AG20443 (cell line): ENCODE measurements at places on chromosomes 2 and 18.

GRCh38 chr2:60100034-60100433, 453.4 kb downstream of the BCL11A start:
- no peak for DNase-seq

GRCh38 chr2:13522917-13523821, 806.4 kb downstream of the TRIB2 start:
- no peak for DNase-seq

DNA sequence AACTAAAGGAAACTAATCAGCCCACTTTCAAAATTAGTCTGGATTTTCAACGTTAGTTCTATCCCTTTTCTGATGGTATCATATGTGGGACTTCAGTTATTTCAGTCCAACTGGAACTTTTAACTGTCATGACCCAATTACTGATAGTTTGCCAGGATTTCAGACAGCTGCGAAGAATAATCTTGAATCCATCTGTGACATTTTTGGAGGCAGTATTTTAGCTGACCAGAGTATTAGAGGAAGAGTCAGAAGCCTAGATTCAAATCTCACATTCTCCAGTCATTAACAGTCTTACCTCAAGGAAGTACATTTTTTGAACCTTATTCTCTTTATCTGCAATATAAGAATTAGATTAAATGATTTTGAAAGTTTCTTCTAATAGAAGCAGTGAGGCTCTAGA, 81.3 kb downstream of the PTRHD1 start:
- DNase-seq: no peak

GRCh38 chr2:200765139-200765951, 46.4 kb upstream of the BZW1 start:
- DNase-seq: peak; percentile 66

- DNase-seq: no peak
Observed at GRCh38 chr18:42644729-42645131, 470.8 kb downstream of the RIT2 start.

GRCh38 chr2:222864296-222864695, 3.5 kb downstream of the ACSL3 start:
- DNase-seq: peak; percentile 54

DNA sequence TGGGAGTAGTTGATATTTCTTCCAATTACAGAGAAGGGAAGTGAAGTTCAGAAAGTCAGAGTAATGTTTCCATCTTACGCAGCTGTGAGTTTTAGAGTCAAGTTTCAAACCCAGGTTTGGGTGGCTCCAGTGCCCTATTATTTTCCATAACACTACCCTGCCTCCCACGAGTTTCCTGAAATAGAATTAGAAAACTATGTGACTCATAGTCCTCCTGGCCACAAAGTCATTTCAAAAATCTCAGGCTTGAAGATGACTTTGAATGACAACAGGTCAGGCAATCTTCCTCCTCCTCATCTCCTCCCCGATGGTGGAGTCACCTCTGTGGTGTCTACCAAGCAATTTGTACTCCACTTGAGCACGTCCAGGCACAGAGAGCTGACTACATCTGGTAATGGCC, 212.3 kb upstream of the TRIB2 start:
- no peak for DNase-seq
